ENCODE measurements at places on chromosomes 5 and 9.

GRCh38 chr5:124669956-124670721 is 76.3 kb downstream of the ZNF608 start:
- DNase-seq = no peak

DNA sequence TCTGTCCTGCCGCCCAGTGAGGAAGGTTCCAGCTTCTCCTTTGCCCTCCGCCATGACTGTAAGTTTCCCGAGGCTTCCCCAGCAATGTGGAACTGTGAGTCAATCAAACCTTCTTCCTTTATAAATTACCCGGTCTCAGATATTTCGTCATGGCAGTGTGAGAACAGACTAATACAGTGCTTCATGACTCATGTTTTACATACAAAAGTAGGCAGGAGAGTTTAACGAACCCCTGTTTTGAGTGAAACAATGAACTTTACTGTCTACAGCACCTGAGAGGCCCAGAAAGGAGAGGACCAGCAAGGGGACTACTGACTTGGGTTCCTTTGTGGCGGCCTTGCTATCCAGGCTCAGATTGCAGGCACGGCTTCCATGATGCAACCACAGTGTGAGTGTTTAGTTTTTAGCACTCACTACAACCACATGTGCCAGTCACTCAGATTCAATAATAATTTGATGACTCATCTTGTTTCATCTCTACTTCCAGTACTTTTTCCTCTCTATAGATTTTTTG is 139.1 kb upstream of the CLINT1 start:
- no peak for DNase-seq

- no peak for DNase-seq
Measured at GRCh38 chr5:32170303-32171151, 3.6 kb downstream of the GOLPH3 start.

- no peak for DNase-seq
Measured at GRCh38 chr5:76062502-76063041, 20.6 kb upstream of the SV2C start.

DNA sequence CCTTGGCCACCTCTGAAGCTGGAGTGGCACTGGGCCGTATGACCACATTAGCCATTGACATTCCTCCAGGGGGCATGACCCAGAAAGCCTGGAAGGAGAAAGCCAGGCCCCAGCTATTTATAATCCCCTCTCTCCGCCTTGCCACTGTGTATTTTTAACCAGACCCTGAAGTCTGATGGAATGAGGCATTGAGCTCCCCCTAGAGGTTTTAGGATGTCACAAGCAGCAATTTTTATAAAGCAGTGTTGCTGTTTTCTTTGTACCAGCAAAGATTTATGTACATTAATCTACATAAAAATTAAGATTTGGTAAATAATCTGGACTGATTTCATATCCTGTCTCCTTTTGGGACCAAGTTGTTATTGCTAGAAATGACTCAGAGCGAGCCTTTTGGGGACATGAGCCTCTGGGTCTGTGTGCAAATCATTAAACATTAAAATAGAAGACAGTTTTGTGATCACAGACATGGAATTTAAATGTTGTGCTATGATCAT is 127.1 kb downstream of the TRIO start:
- peak; percentile 87 for DNase-seq

DNA sequence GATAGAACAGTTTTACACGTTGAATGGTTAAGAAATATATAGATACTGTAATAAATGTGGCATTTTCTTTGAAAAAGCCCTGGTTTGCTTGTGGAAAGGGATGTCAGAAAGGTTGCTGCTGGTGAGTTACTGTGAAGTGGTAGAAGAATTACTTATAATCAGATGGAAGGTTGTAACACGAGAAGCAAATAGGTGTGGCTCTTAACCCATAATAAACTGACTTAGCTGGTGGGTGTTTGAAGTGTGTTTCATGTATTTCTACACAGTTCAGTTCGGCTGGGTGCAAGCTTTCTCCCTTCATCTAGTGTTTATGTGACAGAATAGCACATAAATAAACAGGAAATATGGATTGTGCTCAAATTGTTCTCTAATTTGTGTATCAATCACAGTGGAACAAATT is 5.5 kb downstream of the CNOT6 start:
- peak; percentile 49 for DNase-seq

- DNase-seq = no peak
Measured at GRCh38 chr5:138391859-138392386, 39.4 kb downstream of the KDM3B start.

DNA sequence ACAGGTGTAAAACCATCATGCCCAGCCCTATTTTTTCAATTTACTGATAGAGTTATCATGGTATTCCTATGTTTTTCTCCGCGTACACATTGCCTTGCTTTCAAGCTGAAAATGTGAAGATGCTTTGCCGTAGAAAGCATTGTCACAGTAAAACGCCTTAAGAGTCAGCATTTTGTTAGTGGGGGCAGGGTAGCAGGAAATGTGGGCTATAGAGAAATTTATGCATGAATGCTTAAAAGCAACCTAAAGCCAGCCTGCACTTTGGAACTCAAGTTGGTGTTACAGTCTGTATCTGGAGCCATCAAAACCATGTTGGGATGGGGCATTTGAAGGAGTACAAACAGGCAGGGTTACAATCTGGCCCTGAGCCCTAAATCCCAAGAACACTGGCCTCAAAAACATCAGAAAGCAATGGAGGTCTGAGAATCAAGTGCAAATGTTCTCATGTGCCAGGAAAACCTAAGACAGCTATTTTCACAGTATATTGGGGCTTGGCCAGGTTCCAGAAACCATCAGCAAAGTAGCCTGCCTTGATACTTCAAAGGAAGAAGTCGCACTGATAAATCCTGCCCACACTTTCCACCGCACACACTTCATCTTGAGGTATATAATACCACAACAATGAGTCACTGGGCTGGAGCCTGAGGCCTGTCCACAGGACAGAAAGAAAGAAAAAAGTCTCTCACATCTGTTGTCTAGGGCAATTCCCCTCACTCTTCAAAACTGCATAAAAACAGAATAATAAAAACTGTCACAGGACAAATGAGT is 313.8 kb downstream of the ENC1 start:
- DNase-seq = peak; percentile 89

DNA sequence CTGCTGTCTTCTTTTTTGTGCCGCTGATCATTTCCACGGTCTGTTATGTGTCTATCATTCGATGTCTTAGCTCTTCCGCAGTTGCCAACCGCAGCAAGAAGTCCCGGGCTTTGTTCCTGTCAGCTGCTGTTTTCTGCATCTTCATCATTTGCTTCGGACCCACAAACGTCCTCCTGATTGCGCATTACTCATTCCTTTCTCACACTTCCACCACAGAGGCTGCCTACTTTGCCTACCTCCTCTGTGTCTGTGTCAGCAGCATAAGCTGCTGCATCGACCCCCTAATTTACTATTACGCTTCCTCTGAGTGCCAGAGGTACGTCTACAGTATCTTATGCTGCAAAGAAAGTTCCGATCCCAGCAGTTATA is 17.1 kb downstream of the F2R start:
- DNase-seq = no peak

- no peak for DNase-seq
Measured at GRCh38 chr5:98474782-98475181, 298.7 kb upstream of the RGMB start.

DNA sequence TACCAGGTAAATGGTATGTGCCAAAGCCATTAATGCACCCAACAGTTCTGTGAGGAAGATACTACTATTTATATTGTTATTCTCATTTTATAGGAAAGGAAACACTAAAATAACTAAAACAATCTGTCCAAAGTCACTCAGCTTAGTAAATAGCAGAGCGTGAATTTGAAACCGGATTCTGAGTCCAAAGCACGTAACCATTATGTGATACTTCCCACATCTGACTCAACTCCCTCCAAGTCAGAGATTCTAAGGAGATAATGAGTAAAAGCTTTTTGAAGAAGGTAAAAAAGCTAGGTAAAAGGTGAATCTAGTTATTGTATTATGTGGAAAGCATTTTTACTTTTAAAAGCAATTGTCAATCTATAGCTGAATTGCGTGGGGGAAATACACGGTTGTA is 208.9 kb downstream of the PBX3 start:
- DNase-seq = no peak

GRCh38 chr5:122101636-122102285 is 23.7 kb upstream of the LOX start:
- DNase-seq = peak; percentile 87

DNA sequence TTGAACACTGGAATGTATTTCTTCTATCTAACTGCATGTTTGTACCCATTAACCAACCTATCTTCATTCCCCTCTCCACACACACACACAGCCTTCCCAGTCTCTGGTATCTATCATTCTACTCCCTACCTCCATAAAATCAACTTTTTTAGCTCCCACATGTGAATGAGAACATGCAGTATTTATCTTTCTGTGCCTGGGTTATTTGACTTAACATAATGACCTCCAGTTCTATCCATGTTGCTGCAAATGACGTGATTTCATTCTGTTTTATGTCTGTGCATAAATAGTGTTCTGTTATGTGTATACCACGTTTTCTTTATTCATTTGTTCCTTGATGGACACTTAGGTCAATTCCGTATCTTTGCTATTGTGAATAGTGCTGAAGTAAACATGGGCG is 38.7 kb upstream of the CTSL start:
- DNase-seq = no peak

- DNase-seq = no peak
Measured at GRCh38 chr5:143207058-143207457, 196.4 kb downstream of the NR3C1 start.

GRCh38 chr5:181245427-181246275 is 1.9 kb upstream of the RACK1 start:
- no peak for DNase-seq

GRCh38 chr5:79236362-79236969 is 535 bp downstream of the JMY start:
- DNase-seq = peak; percentile 50

GRCh38 chr5:4627131-4627530 is 513.0 kb upstream of the ADAMTS16 start:
- no peak for DNase-seq

DNA sequence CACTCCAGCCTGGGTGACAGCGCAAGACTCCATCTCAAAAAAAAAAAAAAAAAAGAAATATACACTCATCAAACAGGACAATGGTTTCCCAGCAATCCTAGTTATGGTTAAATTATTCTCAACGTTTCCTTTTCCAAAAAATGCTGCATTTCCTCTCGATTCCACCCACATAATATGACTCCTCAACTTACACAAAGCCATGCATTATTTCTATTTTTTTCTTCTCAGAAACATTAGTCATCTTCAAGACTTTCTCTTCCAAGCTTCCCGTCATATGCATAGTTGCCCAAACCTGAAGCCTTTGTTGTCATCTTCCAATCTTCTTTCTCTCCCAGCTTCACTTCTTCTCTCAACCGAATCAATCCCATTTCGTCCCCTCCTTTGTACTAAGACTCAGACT is 61.4 kb upstream of the RANBP6 start:
- no peak for DNase-seq

DNA sequence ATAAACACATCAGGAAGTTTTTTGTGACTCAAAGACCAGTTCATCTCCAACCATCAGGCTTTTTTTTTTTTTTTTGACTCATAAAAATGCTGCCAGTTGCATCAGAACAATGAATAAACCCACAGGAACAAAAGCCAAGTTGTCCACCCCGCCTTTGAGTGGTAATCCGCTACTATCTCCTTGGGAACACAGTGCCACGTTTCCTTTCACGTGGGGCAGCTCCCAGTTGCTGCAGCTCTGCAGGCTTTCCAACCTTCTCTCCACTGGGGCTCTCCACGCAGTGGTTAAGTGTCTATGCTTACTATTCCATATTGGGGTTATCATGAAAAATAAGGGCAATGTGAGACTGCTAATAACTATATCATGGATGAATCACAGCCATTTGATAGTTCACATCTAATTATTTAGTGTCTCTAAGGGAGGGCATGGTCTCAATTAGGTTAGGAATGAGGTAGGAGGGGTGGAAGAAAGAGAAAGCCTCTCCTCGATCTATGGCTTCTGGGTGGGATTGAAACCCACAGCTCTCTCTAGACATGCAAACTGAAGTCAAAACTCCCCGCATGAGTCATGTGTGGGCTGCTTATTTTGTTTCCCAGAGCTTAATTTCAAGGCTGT is 55.8 kb upstream of the ACTBL2 start:
- no peak for DNase-seq

GRCh38 chr9:137772281-137772873 is 105.2 kb upstream of the CACNA1B start:
- DNase-seq = no peak

DNA sequence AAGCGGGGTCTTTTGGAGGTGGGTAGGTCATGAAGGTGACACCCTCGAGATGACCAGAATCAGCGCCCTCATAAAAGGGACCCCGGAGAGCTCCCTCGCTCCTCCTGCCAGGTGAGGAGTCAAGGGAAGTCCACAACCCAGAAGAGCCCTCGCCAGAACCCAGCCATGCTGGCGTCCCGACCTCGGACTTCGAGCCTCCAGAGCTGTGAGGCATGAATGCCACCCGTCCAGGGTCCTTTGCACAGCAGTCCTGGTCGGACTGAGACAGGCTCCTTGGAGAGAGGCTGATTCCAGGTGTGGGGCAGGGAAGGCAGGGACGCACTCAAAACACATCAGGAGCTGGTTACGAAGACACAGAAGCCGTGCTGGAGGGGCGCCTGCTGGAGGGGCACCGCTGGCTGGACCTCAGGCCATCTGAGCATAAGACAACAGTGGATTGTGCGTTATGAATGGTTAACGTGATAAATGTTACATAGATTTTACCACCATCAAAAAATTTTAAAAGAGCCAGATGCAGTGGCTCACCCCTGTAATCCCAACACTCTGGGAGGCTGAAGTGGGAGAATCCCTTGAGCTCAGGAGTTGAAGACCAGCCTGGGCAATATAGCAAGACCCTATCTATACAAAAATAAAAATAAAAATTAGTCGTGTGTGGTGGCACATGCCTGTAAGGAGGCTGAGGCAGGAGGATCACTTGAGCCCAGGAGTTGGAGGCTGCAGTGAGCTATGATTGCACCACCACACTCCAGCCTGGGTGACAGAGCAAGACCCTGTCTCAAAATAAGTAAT is 5.7 kb upstream of the CLIC3 start:
- DNase-seq = no peak

DNA sequence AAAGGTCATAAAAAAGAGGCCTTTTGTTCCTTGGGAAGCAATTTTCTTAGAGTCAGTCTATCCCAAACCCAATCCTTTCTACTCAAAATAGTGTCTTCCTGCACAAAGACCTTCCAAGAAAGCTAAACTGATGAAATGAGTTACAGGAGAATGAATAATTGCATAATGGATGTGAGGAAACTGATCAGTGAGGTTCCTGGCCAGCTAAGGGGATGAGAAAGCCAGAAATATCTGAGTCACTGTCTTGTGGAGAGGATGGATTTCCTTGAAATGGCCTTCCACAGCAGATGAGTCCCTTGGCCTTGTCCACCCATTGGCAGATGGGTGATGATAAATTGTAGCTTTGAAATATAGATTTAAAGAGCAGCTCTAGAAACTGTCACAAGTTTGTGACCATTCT is 756.1 kb downstream of the DNAH5 start:
- DNase-seq = no peak

- no peak for DNase-seq
Measured at GRCh38 chr5:33761139-33761538, 130.7 kb downstream of the ADAMTS12 start.

DNA sequence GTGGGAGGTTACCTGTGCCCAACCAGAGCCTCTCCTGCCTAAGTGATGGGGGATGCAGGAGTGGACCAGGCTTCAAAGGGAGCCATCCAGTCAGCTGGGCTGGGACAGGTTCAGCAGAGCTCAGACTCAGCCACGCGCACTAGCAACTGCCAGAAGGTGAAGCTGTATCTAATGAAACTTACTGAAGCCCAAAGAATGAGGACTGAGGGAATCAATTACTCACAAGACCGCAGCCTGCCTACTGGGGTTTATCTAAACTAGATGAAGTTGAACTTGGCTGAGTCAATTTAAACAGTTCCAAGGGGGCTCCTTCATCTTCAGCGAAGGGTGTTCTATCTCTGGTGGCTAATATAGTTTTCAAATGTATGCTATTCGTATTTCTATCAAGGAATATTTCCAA is 11.4 kb downstream of the HAND1 start:
- no peak for DNase-seq

Data from hematopoietic multipotent progenitor cell treated with erythropoietin and hydrocortisone succinate and interleukin-3 and kit ligand, for 6 days (in vitro differentiated cells).